ENCODE measurements at places on chromosomes 1 and 21.

- DNase-seq, result no peak
Observed at GRCh38 chr1:170377440-170377839, 154.5 kb upstream of the GORAB start.

- no peak for DNase-seq
Observed at GRCh38 chr1:221715321-221716169, 26.3 kb downstream of the DUSP10 start.

- no peak for DNase-seq
Observed at GRCh38 chr1:110051262-110051648, 16.8 kb downstream of the STRIP1 start.

GRCh38 chr1:162137179-162137960, 67.9 kb downstream of the NOS1AP start:
- no peak for DNase-seq

GRCh38 chr1:35448344-35448801, 108.8 kb downstream of the KIAA0319L start:
- DNase-seq, result no peak

GRCh38 chr1:244841273-244841927, 5.9 kb downstream of the COX20 start:
- DNase-seq, result no peak

DNA sequence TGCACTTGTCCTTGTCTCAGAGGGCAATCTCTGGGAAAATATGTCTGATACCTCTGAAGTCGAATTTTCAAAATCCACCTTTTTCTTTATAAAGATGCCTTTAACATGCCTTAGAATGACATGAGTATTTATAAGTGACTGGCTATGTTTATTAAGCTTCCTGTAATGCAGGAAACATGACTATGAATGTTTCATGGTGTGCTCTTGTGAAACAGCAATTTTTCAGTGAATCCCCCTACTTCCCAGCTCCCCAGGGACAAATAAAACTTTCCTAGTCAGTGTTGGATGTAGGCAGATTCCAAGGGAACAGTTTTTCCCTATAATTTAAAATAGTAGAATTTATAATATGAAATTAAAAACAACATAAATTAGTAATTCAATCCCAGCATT, 437.0 kb downstream of the LMO4 start:
- DNase-seq, result no peak

DNA sequence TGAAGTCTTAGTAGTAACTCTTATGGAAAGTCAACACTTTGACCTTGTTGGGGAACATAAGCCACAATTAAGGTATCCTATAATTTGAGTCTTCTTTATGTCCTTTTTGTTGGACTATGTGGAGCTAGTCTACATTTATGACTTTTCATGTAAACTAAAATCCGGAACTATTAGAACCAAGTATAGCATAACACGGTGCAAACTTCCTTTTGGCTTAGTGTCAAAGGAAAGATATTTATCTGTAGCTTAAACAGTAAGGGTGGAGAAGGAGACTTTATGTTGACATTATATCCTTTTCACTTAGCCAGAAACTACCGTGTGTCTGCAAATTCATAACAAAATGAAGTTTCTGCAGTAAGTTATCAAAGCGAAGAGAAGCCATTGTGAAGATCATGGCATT, 7.3 kb downstream of the UAP1 start:
- no peak for DNase-seq

GRCh38 chr1:108831225-108831624, 25.7 kb downstream of the AKNAD1 start:
- no peak for DNase-seq

DNA sequence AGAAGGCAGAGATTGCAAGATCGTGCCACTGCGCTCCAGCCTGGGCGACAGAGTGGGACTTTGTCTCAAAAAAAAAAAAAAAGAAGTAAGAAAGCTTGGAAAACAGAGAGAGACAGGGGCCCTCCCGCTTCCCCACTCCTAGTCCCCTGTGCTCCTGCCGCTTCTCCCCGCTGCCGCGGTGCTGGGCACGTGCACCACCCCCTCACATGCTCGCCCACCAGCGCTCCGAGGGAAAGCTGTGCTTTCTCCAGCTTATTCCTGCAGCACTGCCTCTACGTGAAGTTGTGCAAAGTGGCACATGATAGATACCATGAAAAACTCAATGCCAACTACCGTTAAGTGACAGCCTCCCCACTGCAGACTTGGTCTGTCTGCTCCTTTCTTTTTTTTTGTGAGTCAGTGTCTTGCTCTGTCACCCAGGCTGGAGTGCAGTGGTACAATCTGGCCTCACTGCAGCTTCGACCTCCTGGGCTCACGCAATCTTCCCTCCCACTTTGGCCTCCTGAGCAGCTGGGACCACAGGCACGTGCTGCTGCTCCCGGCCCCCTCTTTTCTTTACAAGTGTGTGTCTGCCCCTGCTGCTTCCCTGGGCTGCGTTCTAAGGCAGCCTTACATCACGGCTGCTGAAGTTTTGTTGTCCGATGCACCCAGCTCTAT, 15.4 kb downstream of the SLX9 start:
- no peak for DNase-seq

GRCh38 chr1:39418236-39418635, 73.2 kb upstream of the BMP8A start:
- no peak for DNase-seq

- no peak for DNase-seq
Observed at GRCh38 chr1:56590520-56591011, 11.2 kb upstream of the PLPP3 start.

DNA sequence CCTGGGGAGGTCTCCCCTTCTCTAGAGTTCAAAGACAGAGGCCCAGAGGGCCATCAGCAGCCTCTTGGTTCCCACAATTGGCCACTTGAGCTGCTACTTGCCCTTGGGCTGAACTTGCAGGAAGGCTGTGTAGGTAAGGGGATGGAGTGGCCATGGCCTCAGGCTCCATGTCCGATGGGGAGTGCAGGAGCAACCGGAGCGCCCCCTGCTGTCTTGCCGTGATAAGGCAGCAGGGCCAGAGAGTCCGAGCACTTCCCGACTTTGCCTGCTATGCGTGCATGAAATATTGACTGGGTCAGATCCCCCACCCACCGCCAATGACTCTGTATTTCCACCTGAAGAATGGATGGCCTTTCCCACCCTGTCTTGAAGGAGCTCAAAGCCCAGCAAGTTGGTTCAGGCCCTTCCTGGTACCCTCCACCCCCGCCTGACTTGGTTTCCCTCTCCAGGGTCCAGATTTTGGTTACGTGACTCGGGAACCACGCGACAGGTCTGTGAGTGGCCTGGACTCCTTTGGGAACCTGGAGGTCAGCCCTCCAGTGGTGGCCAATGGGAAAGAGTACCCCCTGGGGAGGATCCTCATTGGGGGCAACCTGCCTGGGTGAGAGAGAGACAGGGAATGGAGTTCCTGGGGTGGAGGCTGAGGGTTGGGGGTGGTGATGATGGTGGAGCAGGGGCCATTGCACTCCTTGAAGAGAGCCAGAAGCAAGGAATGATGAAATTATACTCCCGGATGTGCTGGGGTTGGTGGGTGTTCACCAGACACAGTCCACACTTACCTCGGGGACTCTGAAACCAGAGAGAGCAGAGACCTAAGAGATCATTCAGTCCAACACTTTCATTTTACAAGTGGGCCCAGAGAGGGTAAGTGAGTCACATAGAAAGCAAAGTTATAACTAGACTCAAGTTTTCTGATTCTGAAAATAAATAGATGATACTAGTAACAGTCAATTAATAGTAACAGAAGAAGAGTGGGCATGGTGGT, 25.6 kb downstream of the PADI3 start:
- DNase-seq, result peak; percentile 17

DNA sequence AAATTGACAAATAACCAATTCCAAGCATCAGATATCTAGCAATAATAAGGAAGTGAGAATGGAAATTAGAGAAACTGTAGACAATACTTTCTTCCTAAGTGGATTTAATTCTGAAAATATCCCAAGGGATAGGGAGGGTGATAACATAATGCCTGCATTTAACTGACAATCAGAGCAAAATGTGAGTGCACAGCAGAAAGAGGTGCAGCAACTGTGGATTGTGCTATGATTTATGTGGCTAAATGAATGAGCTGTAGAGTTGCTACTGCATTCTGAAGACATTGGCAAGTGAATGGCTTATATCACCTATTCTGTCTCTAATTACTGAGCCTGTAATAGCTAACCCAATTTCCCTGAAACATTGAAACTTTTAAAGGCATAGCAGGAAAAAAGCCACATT, 39.0 kb downstream of the OLFM3 start:
- no peak for DNase-seq

- no peak for DNase-seq
Observed at GRCh38 chr1:245790441-245790840, 635.7 kb downstream of the KIF26B start.

- DNase-seq, result no peak
Observed at GRCh38 chr1:94411237-94411636, 7.0 kb upstream of the ABCD3 start.

DNA sequence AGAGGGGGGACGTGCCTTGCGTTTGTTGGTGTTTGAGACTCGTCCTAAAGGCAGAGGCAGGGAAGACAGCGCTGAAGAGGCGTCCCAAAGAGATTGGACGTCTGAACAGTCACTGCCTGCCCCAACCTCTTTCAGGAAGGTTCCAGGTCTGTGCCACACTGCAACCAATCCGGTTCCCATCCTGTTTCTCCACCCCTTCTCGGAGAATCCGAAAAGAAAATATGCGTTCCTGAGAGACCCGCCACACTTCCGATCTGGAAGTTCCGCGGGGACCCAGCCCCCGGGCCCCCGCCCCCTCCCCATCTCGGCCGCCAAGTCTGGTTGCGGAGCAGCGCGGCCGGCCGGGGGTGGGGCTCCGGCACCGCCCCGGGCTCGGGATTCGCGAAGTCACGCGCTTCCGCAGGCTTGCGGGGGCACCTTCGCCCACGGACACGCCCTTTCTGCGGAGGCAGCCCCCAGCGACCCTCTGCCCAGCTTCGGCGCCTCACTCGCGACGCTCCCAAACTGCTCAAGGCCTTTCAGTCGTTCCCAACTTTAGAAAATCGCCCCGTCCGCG, 124.5 kb upstream of the DPYD start:
- no peak for DNase-seq

DNA sequence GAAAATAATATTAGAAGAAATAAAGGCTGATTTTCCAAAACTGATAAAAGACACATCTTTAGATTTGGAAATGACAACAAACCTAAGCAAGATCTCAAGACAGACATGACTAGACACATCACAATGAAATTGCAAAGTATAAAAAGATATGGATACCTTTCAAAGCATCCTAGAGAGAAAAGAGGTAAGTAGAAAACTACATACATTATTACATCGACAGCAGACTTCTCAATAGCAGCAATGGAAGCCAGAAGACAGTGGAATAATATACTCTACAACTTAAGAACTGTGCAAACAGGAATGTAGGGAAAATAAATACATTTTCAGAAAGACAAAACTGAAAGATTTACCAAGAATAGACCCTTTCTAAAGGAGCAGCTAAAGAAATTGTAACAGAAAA, 50.2 kb downstream of the DENND1B start:
- no peak for DNase-seq

DNA sequence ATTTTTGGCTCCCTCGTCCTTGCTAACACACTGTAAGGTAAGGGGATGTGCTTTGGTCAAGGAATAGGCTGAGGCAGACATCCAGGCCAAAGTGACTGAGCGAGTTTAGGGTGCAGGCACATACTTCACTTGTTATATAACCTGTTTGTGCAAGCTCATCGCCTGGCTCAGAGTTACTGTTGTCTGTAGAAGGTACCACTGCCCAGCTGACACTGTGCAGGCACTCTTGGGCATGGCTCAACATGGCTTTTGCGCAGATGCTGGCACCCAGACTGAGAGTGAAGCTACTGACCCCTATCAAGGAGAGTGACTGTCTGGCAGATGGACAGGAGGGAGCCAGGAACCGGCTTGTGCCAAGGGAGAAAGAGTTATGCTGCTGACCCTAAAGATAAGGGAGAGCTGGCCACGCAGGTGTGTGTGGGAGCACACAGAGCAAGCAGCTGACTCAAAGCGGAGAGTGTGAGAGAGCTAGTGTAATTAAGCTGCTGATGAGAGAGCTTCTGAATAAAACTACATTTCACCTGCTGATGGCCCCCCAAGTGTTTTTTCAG, 307.3 kb upstream of the USP24 start:
- DNase-seq, result no peak

GRCh38 chr1:164228928-164229327, 330.1 kb upstream of the PBX1 start:
- DNase-seq, result no peak

- no peak for DNase-seq
Observed at GRCh38 chr1:31881688-31882000, 56.5 kb downstream of the PTP4A2 start.

GRCh38 chr1:2962061-2962460, 59.2 kb upstream of the ACTRT2 start:
- no peak for DNase-seq

DNA sequence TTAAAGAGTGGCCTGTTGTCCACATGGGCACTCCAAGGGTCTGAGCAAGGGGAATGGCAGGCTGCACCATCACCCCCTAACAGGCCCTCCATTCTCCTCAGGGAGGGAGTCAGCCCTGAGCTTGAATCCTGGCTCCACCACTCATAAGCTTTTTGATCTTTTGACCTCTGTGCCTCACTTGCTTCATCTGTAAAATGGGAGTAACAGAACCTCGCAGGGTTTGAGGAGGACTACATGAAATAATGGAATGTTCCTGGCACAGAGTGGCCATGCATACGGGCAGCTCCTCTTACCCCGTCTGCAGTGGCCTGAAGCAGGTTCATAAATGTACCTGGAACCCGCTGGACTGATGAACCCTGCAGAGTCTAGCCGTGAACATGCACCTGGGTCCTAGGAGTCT, 2.1 kb upstream of the XKR8 start:
- no peak for DNase-seq

DNA sequence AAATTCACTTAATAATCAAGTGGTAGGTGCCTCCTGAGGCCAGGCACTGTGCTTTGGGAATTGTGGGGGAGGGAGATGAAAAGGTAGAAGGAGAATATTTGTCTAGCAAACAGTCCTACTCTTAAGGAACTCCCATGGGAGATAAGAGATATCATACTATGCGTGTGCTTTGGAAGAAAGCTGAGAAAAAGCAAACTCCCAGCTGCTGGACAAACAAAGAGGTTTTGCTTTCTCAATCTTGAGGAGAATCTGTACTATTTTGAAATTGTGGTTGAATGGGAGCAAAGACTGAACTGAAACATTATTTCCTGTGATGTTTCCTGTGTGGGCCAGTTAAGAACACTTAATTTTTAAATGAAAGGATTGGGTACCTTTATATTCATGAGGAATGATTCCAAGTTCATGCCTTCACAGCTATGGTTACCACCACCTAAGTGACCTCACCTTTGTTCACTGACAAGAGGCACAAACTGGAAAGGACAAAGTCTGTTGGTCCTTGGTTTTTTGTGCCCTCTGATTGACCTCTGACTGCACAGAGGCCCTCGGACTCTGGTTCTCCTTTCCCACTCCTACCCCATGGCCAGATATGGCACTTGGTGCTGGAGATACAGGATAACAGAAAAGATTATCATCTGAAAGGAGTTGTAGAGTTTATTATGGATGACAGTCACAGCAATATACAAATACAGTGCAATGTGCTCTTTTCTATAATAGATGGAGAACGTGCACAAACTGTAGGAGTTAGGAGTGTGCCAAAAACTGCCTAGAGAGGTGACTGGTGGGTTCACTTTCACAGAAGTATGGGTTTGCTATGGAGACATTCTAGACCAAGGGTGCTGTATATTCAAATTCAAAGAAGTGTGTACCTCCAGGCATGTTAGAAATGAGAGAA, 1.6 kb downstream of the CD53 start:
- DNase-seq, result no peak

GRCh38 chr1:91809317-91809716, 76.6 kb downstream of the TGFBR3 start:
- DNase-seq, result no peak

- DNase-seq, result no peak
Observed at GRCh38 chr1:212498283-212499040, 65.7 kb downstream of the NENF start.
